Neural progenitor cell (in vitro differentiated cells): ENCODE measurements at places on chromosomes 1 and 21.

GRCh38 chr1:80673935-80674597 is 1126.7 kb upstream of the ADGRL2 start:
- DNase-seq = peak; percentile 3

GRCh38 chr1:48644905-48645605 is 131.6 kb downstream of the BEND5 start:
- peak; percentile 22 for DNase-seq

GRCh38 chr21:25912402-25912746 is 177.6 kb downstream of the GABPA start:
- DNase-seq = no peak

DNA sequence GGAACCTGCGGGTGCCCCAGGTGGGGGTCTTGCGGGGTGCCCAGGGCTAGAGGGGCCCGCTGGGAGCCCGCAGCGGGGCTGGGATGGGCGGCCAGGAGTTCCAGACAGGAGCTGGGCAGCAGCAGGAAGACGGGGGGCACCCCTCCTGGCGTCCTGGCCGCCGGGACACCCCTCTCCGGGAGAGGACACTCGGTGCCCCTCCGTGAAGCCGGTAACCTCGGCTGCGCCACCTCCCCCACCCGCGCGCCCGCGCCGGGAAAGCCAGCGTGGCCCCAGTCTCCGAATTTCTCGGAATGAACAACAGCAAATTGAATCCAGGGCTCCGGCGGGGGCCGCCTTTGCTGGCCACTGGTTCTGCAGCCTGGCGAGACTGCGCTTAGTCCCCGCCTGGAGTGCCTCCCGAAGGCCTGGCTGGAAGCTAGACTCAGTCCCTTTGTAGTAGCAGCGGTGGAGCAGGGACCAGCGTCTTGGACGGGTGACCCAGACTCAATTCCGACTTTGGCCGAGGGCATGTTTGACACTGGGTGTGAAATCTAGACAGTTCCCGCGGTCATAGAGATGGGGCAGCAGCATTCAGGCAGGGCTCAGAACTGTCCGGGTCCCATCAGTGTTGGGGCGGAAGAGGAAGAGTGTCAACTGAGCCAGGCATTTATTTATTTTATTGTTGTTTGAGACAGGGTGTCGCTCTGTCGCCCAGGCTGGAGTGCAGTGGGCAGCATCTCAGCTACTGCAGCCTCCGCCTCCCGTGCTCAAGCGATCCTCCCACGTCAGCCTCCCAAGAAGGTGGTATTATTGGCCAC is 773 bp downstream of the IFNGR2 start:
- peak; percentile 68 for DNase-seq

GRCh38 chr1:119914071-119914470 is 17.8 kb upstream of the ADAM30 start:
- DNase-seq = no peak

DNA sequence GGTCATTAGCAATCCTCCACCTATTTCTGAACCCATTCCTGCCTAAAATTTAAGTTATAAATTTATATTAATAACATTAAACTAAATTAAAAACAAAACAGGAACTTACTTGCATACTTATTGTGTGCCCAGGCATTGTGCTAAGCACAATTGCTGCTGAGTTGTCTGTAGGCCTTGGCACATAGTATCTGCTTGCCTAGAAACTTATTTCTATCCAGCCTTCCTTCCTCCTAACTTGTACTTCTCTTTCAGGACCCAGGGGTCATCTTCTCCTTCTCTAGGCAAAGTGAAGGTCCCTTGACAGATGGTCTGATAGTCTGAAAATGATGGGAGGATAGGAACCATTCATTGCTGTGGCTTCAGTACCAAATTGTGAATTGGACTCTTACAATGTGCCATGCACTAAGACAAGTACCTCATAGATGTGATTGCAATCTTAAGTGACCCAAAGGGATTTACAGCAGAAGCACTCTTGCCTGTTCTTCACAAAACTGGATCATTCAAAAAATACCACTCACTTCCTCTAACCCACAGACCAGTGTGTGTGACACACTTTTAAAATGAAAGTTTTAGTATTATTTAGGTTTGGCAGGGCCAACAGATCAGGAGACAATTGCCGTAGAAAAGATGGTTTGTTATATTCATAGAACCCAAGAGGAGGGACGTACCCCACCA is 10.3 kb upstream of the CD101 start:
- DNase-seq = no peak

- DNase-seq = peak; percentile 65
Observed at GRCh38 chr1:231315887-231316286, 21.8 kb downstream of the EXOC8 start.

DNA sequence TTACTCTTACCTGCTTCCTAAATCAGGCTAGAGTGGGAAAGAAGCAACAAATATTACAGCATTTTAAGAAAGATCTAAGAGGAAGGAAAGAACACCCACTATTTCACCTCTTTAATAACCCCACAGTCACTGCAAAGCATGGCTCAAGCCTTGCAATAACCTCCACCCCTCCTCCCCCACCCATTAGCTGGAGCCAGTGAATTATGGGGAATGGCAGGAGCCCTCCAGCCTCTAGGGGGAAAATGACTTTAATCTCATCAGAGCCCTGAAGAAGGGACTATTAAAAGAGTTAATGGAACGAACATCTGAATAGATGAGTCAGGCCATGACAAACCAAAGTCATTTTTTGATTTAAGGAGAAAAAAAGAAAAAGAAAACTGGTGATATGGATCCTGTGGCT is 630.7 kb upstream of the PLXNA2 start:
- no peak for DNase-seq

DNA sequence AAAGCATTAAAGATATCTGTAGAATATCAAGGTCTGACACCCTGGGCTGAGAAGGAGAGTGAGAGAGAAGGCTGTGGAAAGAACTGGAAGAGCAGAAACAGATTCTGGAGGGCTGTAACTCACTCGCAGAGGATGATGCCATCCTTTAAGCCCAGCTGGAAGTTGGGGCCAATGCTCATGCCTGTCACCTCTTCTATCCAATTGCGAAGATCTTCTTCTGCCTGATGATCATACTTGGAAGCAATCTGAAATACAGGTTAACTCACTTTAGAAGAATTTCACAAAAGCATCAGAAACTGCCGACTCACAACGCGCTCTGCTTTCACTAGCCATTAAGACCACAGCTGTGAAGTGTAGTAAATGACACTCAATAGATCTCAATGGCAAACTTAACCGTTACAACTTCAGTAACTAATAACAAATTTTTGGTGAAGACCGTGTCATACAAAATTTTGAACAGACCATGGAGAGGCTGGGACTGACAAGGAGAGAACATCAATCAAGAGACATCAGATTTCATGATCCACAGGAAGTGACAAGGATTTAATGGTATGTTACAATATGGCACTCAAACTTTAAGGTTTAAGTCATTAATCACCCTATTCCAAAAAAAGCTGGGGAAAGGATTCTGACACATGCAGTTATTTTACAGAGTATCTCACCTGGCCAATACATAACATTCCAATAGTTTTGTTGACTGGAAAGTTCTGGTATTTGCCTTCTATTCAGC is 23.5 kb downstream of the CNN3 start:
- DNase-seq = no peak

- DNase-seq = no peak
Observed at GRCh38 chr1:19191811-19192210, 18.3 kb downstream of the UBR4 start.

DNA sequence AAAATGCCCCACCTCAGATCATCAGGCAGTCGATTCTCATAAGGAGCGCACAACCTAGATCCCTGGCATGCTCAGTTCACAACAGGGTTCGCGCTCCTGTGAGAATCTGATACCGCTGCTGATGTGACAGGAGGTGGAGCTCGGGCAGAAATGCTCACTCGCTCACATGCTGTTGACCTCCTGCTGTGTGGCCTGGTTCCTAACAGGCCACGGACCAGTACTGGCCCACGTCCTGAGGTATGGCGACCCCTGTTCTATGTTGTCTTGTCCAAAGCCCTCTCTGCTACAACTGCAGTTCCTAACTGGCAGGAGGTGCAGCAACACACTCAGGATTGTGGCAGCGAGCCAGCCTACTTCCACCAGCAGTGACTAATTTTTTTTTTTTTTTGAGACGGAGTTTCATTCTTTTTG is 70.6 kb downstream of the CLSTN1 start:
- no peak for DNase-seq

- DNase-seq = peak; percentile 51
Observed at GRCh38 chr1:47915677-47916353, 81.4 kb downstream of the TRABD2B start.

DNA sequence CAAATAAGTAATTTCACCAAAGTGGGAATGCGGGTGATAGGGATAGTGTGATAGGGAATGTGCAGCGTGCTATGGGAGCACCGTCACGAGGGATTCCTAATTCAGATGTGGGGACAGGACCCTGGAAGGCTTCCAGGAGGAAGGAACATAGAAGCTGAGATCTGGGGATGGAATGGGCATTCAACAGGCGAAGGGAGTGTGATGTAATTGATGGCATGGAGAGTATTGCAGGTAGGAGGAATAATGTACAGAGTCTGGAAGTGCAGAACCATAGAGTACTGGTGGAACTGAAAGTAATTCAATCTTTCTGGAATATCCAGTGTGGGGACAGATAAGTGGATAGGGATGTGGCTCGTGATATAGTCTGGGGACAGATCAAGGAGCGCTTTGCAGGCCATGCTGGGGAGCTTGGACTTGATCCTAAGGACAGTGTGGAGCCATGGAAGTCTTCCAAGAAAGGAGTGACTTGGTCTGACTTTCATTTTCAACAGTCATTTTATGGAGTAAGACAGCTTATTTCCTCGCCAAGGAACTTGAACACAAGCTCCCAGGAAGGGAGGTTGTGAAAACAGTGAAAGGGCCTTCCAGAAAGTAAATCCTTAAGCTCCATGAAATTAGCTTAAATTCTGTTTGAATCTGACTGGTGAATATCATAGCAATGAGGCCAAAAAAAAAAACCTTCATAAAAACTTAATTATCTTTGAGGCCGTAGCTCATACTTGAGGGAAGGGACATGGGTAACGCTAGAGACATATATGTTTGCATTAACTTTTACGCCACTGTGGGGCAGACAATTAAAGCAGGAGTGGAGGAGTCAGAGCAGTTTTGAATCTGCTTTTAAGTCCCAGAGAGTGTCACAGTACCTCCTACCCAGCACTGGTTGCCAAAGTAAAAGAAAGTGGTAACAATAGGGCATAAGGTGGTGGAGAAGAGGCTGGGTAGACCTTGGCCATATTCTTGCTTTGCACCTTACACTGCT is 55.8 kb downstream of the ROR1 start:
- DNase-seq = no peak
